ENCODE measurements at places on chromosomes 12 and 14. TPM values are rescaled to one million over a fixed set of nuclear protein-coding genes. Genes with fewer than 3 reads are reported as not detected.

- no peak for DNase-seq
- H3K4me3 ChIP-seq = no peak overlapping the region
- no peak overlapping the region for H3K27ac ChIP-seq
- no peaks in the 10 kb centered on the region for H3K36me3 ChIP-seq
- no peaks in the 10 kb centered on the region for H3K4me1 ChIP-seq
- H3K27me3 ChIP-seq = no peaks in the 10 kb centered on the region
Measured at GRCh38 chr12:132471011-132471857, 18.7 kb upstream of the FBRSL1 start.

- no peaks in the 10 kb centered on the region for H3K27me3 ChIP-seq
- no peaks in the 10 kb centered on the region for H3K36me3 ChIP-seq
- no peak overlapping the region for H3K4me3 ChIP-seq
- peaks cover 4% of the 10 kb centered on the region for H3K4me1 ChIP-seq
- no peak overlapping the region for H3K27ac ChIP-seq
Measured at GRCh38 chr12:44246482-44247105, 410.7 kb downstream of the TMEM117 start.

DNA sequence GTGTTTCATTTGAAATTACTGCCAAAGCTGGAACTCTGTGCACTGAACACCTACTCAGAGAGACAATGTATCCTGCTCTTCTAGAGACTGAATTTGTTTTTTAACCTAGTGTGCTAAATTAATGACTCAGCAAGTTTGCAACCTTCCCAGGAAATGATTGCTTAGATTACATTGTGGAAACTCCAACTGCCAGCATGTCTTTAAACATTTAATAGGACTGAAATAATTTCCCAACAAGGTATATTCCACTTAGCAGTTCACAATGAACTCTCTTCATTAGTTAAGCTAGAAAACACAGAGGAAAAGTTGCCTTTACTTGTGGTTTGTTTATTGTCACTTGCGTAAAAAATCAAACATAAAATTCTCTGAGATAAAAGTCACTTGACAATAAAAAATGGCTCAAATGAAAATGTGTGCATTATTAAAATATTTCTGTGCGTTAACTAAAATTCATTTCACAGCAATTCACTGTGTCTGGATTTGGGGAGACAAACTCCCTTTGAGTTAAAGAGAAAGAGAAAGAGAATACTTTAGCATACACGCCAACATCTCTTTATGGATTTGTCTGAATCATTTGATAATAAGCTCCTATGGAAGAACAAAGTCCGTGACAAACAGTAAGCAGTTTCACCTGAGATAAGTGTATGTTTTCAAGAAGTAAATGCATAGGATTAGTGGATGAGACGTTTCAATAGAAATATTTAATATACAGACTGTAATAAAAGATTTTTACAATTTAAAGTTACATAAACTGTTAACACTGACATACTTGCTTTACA lies 284.0 kb downstream of the PRKD1 start:
- H3K4me3 ChIP-seq = no peak overlapping the region
- peaks cover 11% of the 10 kb centered on the region for H3K4me1 ChIP-seq
- no peak overlapping the region for H3K27ac ChIP-seq

The FOXN4 gene
- total RNA-seq = 0.42 TPM

- H3K27ac ChIP-seq = no peak overlapping the region
- no peak for DNase-seq
- H3K4me3 ChIP-seq = peak overlapping the region; percentile 58
Measured at GRCh38 chr14:23181946-23182345, 1.5 kb downstream of the SLC7A8 start.

DNA sequence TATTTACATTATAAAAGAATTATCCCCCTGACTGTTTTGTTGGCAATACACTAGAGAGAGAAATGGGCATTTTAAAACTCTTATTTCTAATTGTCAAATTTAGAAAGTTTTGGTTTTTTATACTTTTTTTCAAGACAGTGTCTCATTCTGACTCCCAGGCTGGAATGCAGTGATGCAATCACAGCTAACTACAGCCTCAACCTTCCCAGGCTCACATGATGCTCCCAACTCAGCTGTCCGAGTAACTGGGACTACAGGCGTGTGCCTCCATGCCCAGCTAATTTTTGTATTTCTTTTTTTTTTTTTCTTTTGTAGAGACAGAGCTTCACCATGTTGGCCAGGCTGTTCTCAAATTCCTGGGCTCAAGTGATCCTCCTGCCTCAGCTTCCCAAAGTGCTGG lies 8.3 kb upstream of the OR11H6 start:
- H3K27me3 ChIP-seq = no peaks in the 10 kb centered on the region
- H3K27ac ChIP-seq = no peak overlapping the region
- no peaks in the 10 kb centered on the region for H3K4me1 ChIP-seq

The LRRC10 gene
- 33.5 TPM for total RNA-seq

DNA sequence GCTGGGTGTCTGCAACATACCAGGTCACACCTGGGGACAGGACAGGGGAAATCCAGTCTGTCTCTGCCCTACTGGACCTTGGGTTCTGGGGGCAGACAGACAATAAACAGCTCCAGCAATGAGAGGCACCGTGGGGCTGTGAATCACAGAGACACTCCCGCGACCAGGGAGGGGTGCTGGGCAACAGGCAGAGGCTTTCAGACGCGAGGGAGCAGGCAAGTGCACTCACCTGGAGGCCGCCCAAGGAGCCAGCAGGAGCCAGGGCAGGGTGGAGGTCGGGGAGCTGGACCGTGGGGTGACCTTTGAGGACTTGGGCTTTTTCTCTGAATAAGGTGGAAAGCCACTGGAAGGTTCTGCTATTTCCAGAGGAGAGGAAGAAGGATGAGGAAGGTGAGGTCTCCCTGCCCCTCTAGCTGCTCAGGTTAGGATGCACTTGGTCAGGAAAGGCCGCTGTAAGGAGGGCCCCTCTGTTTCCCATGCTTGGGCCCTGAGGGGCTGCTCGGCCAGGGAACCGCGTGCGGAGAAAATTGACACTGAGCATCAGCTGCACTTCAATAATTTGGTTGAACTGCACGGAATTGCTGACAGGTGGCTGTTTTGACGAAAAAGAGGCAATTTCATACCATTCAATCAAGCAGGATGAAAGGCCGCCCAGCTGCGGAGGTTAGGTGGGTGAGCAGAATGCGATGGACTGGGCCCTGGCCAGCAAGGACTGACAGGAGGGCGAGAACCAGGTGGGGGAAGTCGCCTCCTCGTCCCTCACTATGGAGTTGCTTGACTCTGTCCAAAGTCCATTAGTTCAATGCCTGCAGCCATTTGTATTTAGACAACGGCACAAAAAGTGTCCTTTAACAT lies 42.2 kb downstream of the JAG2 start:
- H3K4me1 ChIP-seq = no peaks in the 10 kb centered on the region
- peaks cover 4% of the 10 kb centered on the region for H3K27me3 ChIP-seq
- no peaks in the 10 kb centered on the region for H3K36me3 ChIP-seq
- no peak for DNase-seq
- no peak overlapping the region for H3K4me3 ChIP-seq

DNA sequence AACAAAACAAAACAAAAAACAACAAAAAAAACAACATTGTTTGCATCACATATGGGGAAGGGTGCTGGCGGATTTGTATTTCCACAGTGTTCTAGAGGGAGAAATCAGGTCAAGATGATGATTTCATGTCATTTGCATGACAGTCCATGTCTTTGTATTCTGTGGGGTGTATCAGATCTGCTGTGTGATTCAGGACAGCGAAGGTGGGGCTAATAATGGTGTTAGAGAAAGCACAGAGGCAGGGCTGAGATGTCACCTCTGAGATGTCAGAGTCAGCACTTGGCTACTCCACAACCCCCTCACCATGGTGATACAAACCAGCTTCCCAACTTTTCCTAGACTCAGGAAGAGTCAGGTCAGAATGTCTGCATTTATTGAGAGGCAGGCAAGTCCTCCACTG lies 543.2 kb downstream of the BCL11B start:
- no peaks in the 10 kb centered on the region for H3K4me1 ChIP-seq
- H3K4me3 ChIP-seq = no peak overlapping the region
- H3K27ac ChIP-seq = no peak overlapping the region
- no peak for DNase-seq

- H3K4me3 ChIP-seq = no peak overlapping the region
- H3K27ac ChIP-seq = peak overlapping the region; percentile 45
- no peaks in the 10 kb centered on the region for H3K27me3 ChIP-seq
Measured at GRCh38 chr12:108567406-108568337, 5.3 kb downstream of the ISCU start.

- DNase-seq = peak; percentile 46
- no peaks in the 10 kb centered on the region for H3K36me3 ChIP-seq
- peak overlapping the region; percentile 76 for H3K27ac ChIP-seq
- H3K4me3 ChIP-seq = no peak overlapping the region
- H3K27me3 ChIP-seq = no peaks in the 10 kb centered on the region
Measured at GRCh38 chr14:103393676-103394626, 8.7 kb downstream of the MARK3 start.

The FAM181A gene
- not detected for total RNA-seq
